ENCODE measurements at places on chromosomes 16 and 17.
A peak's percentile ranks its signal among the peaks of the same experiment; 100 is the strongest.

- DNase-seq: no peak
These were observed 37.0 kb downstream of the RNF135 start for GRCh38 chr17:31007695-31008373.

DNA sequence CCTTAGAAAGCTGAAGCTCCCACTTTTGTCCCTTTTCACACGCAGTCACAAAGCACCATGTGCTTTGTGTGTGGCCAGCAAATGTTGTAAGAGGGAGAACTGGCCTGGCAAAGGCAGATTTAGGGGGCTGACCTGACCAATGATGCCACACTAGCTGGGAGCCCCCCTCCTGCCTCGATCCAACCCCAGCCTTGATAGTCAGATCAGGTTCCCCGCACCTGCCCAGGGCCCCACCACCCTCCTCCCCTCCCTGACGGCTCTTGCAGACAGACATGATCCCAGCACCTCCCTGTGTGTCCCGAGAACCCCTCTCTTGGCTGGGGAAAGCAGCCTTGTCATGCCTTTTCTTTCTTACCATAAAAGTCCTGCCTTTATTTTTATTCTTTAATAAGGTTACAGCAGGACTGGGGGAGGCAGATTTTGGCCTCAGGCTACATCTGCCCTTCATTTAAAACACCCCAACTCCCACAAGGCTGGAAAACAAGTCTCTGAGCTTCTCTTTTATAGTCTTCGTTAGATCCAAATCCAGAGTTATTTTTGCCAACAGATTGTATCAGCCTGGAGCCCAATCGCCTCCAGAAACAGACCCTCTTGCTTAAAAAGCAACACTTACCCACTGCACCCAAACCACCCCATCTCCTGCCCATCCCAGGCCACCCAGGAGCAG lies 201.8 kb upstream of the CDH5 start:
- no peak for DNase-seq

- no peak for DNase-seq
These were observed 818 bp downstream of the DNAJC7 start for GRCh38 chr17:42016411-42016831.

DNA sequence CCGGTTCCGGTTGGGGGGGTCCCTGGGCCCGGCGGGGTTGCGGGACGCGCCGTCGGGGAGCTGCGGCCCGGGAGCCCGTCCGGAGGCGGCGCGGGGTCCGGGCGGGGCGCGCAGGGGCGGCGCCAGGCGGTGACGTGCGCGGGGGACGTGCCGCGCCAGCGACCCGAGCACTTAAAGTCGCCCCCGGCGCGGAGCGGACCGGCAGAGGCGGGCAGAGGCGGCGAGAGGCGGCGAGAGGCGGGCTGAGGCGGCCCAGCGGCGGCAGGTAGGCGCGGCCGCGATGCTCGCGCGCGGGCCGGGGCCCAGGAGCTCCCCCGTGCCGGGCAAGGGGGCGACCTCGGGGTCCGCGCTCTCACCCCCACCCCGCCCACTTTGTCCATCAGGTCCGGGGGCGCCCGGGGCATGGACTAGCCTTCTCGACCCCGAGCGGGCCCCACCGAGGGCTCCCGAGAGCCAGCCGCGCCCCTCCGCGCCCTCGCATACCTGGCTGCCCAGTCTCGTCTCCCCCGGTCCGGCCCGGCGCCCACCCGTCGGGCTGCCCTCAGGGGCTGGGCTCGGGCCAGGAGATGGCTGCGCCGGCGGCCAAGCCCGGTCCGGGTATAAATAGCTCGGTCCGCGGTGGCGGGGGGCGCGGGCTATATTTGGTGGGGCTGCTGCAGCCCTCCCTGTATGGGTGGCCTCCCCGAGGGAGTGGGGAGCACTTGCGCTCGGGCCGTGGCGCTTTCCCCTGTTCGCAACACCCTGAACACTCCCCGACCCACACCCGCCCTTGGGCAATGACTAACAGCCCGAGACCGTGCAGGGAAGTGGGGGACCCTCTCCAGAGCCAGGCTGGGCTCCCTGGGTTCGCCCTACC lies at the start of gene SLC16A3:
SLC16A3 (plus strand) TSS at position 201 of the 856 bp plus-strand sequence. CDS start 6,967 bp downstream, outside the sequence.
- DNase-seq: peak; percentile 61

DNA sequence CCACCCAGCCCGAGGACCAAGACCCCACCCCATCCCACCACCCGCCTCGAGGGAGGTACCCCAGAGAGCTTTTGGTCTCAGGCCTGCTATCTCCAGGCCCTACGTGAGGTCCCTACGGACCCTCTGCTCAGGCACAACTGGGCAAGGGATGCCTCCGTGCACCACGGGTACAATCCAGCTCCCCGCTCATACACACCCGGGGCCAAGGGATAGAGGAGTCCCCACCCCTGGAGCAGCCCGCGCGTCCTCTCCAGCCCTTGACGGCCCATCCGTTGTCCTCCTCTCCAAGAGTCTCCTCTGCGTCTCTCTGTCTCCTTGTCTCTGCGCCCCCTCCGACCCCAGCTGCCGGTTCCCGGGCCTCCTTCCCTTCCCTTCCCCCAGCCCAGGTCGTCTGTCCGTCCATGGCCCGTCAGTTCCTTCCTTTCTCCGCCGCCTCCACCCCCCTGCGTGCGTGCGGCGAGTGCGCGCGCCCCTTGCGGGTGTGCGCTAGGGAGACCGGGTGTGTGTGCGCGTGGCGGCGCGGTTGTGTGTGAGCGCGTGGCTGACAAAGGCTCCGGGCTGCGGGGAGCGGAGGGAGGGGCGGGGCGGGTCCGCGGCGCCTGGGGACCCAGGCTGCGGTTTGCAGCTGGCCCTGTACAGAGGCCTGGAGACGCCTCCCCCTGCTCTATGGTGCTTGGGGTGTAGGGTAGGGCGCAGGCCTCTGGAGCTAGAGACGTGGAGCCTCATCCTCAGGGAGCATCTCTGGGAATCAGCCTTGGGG lies 930 bp downstream of the SPNS2 start:
- DNase-seq: no peak

- no peak for DNase-seq
These were observed 115.3 kb downstream of the NPIPB5 start for GRCh38 chr16:22625967-22626366.
